Activated T-cell treated with anti-CD3 and anti-CD28 coated beads for 4 hours (primary cell): ENCODE measurements at places on chromosomes 13 and 19.
A peak's percentile ranks its signal among the peaks of the same experiment; 100 is the strongest.

DNA sequence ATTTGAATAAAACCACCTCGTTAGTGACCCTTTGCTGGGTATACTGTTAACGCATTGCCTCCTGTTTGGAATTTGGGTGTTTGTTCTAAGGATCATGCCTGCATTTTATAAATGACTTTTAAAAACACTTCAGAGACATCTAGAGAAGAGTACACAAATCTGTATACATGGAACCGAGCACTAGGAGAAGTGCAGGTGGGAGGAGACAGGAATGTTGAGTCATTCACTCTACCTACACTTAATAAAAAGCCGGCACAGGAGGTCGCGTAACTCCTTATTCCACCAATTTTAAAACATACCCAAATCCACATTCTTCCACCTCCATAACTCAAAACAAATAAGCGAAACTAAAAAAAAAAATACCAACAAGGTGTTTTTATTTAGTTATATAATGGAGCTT lies 48.6 kb downstream of the FGF9 start:
- DNase-seq, result no peak

- no peak for DNase-seq
Observed at GRCh38 chr19:19552798-19553197, 14.7 kb downstream of the CILP2 start.

DNA sequence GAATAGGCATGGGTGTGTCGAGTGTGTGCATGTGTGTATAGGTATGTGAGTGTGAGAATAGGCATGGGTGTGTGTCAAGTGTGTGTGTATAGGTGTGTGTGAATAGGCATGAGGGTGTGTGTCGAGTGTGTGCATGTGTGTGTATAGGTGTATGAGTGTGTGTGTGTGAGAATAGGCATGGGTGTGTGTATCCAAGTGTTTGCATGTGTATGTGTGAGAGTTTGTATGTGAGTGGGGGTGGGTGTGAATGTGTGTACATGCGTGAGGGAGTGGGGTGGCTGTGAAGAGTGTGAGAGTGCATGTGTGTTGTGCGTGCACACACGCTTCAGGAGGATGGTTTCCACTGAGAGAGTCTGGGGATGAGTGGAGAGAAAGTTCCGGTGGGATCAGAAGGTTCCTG lies 13.5 kb downstream of the EVI5L start:
- no peak for DNase-seq

- DNase-seq, result no peak
Observed at GRCh38 chr19:307111-307531, 15.9 kb upstream of the PLPP2 start.

GRCh38 chr13:34452831-34453230 lies 489.2 kb upstream of the NBEA start:
- DNase-seq, result no peak

DNA sequence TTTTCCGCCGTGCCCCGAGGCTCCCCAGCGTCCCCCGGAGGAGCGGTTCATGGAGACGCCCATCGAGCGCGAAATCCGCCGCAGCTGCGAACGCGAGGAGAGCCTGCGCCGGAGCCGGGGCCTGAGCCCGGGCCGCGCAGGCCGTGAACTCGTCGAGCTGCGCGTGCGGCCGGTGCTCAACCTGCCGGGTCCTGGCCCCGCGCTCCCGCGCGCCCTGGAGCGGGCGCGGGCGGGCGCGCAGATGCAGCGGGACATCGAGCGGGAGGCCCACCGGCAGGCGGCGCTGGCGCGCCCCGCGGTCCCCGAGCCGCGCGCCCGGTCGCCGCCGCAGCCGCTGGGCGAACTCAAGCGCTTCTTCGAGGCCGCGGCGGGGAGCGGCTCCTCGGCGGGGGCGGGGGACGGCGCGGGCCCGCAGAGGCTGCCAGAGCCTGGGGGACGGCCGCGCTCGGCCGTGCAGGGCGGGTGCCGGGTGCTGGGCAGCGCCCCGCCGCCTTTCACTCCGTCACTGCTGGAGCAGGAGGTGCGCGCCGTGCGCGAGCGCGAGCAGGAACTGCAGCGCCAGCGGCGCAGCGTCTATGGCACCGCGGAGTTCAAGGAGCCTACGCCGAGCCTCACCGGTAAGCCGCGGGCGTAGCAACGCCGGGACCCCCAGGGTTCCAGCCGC lies 807 bp downstream of the MISP3 start:
- peak; percentile 58 for DNase-seq

- no peak for DNase-seq
Observed at GRCh38 chr19:2477732-2478191, 1.8 kb downstream of the GADD45B start.

DNA sequence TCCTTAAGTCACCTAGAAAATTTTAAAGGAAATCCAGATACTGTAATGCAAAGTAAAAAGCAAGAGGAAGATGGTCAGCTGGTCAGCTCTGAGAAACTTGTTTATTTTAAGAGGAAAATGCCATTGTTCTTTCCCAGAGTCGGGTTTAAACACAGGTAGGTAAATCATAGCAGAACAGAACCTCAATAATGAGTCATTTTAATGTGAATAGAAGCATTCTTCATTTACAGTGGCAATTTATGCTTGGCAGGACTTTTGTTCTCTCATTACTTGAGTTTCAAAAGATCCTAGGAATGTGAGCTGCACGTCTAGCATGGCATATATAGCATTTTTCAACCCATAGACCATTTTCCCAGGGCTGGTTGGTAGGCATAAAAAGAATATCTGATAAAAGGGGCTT lies 132.3 kb downstream of the LIG4 start:
- no peak for DNase-seq

GRCh38 chr13:114049026-114049425 lies 75.2 kb upstream of the C13orf46 start:
- peak; percentile 32 for DNase-seq

DNA sequence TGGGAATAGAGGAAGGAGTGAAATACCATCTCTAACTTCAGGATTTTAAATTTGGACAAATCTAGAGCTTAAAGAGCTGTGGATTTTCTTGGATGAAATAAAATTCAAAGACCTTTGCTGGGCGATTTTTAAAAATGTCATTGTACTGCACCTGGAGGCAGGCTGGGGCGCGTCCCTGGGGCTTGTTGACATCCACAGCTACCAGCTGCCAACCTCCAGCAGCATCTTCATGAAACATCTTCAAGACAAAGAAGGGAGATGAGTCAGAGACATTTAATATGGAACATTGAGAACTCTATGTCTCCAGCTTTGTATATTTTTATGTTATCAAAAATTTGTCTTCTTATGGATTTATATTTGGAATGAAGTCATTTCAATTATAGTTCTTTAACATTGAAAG lies 132.5 kb downstream of the NALCN start:
- no peak for DNase-seq

DNA sequence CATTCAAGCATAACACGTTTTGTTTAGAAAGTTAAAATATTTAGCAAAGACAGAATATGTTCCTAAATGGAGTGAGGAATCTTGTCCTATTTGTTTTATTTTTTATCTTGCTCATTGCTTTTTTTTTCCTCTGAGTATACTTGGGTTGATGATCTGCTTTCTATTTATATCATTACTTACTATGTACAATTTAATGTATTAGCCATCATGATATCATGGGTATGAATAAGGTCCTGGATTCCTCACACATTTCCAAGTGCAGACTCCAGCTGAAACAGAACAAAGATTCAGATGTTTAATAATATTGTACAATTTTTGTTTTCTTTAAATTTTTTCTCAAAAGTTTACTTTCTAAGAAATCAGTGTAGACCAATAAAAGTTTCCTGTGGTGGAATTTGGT lies 388.2 kb downstream of the GPC6 start:
- DNase-seq, result no peak

DNA sequence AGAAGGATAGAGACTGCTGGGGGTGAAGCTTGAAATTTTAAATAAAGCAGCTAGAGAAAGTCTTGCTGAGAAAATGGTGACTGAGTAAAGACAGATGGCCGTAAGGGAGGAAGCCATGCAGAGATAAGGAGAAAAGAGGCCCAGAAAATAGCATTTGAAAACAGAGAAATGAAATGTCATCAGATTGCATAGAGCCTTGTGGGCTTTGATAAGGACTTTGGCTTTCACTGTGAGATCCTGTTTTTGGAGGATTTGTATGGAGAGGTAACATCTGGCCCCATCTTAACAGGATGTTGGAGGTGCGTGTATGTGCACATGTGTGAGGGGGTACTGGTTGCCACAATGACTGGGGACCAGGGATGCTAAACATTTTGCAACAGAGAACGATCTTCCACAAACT lies 19.5 kb upstream of the ATP8A2 start:
- DNase-seq, result no peak

DNA sequence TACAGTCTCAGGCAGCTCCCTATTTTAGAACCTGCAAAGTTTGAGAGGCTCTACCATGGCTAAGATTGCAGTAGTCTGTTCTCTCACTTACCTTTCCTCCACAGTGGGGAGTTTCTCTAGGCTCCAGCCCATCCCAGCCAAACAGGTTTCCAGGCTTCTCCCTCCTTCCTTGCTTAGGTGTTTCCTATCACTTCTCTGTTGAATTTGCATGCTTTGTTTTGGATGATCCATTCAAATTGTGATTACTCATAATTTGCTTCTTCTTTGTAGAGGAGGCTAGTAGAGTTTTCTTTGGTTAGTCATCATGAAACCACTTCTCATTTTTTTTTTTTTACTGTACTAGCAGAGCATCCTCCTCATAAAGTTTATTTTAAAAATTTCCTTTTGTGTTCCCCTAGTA lies 1242.2 kb upstream of the MIR17HG start:
- no peak for DNase-seq

GRCh38 chr13:70585109-70585508 lies 476.9 kb upstream of the KLHL1 start:
- DNase-seq, result no peak

DNA sequence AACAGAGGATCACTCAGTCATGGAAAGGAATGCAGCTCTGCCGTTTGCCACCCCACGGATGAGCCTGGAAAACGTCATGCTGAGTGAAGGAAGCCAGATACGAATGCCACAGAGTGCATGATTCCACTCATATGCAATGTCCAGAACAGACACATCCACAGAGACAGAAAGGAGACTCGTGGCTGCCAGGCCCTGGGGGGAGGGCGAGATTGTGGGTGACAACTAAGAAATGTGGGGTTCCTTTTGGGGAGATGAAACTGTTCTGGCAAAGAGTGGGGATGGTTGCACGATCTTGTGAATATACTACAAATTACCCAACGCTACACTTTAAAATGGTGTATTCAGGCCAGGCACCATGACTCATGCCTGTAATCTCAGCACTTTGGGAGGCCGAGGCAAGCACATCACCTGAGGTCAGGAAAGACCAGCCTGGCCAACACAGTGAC lies 27.2 kb upstream of the NAPA start:
- DNase-seq, result no peak

DNA sequence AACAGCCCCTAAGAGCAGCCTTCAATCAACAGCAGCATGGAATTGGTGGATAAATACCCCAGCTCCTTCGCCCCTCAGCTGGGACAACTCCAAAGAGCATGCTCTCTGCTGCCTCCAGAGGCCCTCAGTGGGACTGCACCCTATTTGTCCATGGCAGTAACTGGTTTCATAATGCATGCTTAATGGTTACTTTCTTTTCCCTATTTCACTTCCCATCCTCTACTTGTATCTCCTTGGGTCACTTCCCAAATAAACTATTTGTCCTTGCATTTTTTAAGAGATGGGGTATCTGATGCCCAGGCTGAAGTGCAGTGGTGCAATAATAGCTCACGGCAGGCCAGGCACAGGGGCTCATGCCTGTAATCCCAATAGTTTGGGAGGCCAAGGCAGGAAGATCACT lies 13.5 kb upstream of the TPM4 start:
- DNase-seq, result peak; percentile 58

DNA sequence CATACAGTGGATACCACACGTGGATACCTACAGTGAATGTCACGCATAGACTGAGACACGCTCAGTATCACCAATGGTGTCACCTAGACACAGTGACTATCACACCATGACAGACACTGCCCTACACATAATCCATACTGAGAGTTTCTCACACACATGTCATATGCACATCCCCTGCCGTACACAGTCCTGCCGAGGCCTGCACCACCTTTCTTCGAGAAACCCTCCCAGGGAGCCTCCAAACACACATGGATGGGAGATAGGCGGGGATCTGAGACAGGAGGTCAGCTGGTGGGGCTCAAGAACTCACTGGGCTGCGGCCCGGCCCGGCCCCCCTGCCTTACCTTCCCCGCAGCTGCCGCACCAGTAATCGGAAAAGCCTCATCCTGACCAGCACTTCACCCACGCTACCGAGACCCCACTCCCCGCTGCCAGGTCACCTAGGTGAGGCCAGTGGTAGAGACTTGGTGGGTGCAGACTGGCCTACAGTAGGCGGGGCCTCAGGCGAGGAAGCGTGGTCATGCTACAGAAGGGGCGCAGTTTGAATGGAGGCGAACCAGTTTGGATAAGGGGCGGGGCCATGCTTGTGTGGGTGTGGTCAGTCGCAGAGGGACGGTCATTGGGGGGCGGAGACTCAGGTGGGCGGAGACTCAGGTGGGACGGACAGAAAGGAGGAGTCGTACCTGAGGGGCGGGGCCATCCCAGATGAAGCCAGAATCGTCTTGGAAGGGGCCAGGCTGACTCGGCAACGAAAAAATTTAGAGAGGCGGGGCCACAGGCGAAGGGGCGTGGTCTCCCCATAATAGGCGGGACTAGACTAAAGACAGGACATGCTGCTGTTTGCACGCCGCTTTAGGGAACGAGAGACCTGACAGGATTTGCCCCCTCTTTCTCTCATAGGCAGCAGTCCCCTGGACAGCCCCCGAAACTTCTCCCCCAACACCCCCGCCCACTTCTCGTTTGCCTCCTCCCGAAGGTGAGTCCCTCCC lies 2.1 kb downstream of the MAST1 start:
- DNase-seq, result no peak

DNA sequence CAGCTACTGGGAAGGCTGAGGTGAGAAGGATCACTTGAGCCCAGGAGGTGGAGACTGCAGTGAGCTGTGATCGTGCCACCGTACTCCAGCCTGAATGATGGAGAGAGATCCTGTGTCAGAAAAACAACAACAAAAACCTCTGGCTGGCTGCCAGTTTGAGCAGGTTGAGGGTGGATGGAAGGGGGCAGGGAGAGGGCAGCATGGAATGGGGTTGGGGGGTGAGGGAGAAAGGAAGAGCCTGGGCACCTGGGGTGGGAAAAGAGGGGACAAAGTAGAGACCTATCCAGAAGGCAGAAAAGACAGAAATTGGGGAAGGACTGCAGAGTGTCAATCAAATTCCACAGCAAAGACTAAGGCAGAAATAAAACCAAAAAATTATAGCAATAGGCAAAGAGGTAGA lies 4.7 kb downstream of the SLC1A5 start:
- DNase-seq, result no peak

DNA sequence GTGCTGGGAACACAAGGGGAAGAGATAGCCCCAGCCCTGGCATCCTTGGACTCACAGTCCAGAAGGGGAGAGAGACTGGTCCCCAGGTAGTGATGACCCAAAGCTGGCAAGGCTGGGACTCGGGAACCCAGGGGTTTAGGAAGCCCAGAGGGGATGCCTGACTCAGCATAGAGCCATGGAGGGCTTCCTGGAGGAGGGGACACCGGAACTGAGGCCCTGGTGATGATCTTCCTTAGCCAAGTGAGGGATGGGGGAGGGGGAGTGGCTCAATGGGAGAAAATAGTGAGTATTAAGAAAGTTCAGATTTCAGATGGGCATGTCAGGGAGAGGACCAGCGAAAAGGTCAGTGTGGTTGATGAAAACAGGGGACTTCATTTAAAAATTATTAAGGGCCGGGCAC lies 26.8 kb downstream of the EXOC3L2 start:
- no peak for DNase-seq
